ENCODE measurements at places on chromosomes 5 and 9. TPM values are rescaled to one million over a fixed set of nuclear protein-coding genes. Genes with fewer than 3 reads are reported as not detected.

MAML1 gene
- total RNA-seq: 14.1 TPM

- peak; percentile 89 for DNase-seq
Measured at GRCh38 chr5:123512611-123513461, 859 bp downstream of the CSNK1G3 start.

GRCh38 chr5:81534441-81534840, 140.5 kb upstream of the ACOT12 start:
- no peak for DNase-seq

- no peak for DNase-seq
Measured at GRCh38 chr5:68288707-68289134, 73.2 kb downstream of the PIK3R1 start.

GRCh38 chr5:173612948-173613347, 3.5 kb downstream of the BOD1 start:
- no peak for DNase-seq

GRCh38 chr9:88660611-88661010, 125.6 kb downstream of the NXNL2 start:
- peak; percentile 88 for DNase-seq

DNA sequence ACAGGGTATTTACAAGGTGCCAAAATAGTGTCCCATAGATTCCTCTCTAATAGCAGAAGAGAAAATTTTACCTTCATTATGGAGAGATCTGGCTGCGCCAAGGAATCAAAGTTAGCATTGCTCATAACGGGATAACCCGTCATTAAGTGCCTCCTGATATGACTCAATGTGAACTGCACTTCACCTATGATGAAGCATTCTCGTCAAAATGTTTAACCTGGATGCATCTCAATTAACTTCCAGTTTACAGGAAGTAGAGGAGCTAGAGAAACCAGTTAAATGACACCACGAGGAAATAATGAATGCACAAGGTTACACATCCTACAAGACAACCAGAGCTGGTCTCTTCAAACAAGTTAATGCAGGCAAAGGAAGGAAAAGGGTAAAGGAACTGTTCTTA, 17.2 kb downstream of the FBXW11 start:
- DNase-seq: no peak

All from osteoblast (primary cell).